ENCODE measurements at places on chromosomes 11 and 22.

DNA sequence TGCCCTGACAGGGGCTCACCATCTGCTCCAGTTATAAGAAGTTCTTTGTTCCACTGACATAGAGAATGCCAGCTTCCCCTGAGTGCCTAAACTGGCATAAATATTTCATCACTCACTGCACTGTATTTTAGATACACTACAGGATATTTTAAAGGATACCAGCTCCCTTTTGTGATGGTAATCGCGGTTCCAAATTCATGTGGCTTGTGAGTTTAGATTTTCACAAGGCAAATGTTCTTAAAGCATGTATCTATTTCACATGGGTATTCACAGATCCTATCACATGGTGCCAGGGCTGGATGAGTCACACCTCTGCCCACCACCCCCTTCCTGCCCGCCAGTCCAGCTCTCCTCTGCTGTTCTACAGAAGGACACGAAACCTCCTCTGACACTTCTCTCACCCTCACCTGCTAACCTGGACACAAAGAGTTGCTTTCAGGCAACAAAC is 105.5 kb downstream of the KCNC1 start:
- DNase-seq = no peak

GRCh38 chr11:26632691-26633159 is 60.7 kb upstream of the MUC15 start:
- DNase-seq = no peak

DNA sequence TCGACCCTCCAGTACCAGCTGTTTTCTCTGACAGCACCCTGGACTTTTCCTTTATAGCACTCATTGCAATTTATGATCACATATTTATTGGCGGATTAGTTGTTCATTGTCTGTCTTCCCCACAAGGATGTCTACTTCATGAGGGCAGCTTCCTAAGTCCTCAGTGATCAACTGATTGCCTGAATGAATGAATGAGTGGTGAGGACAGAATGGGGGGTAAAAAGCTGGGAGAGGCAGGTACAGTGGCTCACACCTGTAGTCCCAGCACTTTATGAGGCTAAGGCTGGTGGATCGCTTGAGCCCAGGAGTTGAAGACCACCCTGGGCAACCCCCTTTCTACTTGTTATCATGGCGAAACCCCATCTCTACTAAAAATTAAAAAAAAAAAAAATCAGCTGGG is 11.1 kb upstream of the SOX10 start:
- no peak for DNase-seq

DNA sequence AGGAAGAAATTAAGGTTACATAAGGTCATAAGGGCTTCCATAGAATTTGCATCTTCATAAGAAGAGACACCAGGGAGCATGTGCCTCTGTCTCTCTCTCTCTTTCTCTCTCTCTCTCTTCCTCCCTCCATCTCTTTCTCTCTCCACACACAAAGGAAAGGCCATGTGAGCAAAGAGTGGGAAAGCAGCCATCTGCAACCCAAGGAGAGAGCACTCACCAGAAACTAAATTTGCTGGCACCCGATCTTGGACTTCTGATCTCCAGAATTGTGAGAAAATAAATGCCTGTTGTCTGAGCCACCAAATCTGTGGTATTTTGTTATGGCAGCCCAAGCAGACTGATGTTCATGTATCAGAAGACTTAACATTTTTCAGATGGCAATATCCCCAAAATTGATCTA is 6.4 kb upstream of the KRTAP5-10 start:
- DNase-seq = no peak

GRCh38 chr11:115247361-115247760 is 256.9 kb downstream of the CADM1 start:
- no peak for DNase-seq

GRCh38 chr11:61737131-61737530 is 15.3 kb upstream of the MYRF start:
- no peak for DNase-seq

GRCh38 chr11:120717623-120718022 is 206.1 kb downstream of the GRIK4 start:
- DNase-seq = no peak

DNA sequence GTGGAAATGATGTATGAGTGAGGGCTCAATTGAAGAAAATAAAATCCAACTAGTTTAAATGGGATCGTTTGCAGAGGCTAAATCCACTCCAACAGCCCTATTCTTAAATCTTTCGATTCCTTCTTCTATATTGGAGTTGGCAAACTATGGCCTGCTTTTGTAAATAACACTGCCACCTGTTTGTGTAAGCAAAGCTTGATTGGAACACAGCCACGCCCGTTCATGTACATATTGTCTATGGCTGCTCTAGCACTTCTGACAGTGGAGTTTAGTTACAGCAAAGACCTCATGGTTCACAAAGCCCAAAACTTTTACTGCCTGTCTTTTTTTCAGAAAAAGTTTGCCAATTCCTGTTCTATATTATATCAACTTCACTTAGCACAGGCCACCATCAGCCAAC is 40.6 kb upstream of the RCN1 start:
- no peak for DNase-seq

DNA sequence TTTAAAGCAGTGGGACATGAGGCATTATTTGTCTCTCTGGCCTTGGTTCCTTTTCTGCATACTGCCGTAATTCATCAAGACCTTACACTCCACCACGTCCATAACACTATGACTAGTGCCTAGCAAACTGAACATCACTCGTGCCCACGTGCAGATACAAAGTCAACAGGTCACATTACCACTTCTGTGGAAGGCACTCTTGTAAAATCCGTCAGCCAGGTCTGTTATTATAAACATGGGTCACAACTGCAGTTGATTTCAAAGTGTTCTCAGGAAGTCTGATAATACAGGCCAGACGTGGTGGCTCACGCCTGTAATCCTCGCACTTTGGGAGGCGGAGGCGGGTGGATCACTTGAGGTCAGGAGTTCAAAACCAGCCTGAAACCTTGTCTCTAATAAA is 14.1 kb downstream of the VSIG10L2 start:
- no peak for DNase-seq

DNA sequence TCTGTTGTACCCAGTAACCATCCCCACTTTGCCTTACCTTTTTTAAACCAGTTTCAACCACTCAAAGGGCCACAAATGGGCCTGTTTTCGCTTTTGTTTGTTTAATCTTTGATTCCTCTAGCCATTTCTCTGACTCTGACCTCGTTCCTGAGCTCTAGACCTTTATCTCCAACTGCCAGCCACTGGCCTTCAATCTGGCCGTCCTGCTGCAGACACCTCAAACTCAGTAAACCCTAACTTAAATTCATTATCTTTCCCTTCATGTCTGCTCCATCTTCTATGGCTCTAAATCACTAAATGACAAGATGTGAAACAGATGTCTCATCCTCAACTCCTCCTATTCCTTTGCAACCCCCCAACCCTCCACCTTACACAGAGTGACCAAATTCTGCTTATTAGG is 1.3 kb upstream of the GDPD4 start:
- no peak for DNase-seq

All from GDM1 (cell line).